ENCODE measurements at places on chromosomes 4 and X.

DNA sequence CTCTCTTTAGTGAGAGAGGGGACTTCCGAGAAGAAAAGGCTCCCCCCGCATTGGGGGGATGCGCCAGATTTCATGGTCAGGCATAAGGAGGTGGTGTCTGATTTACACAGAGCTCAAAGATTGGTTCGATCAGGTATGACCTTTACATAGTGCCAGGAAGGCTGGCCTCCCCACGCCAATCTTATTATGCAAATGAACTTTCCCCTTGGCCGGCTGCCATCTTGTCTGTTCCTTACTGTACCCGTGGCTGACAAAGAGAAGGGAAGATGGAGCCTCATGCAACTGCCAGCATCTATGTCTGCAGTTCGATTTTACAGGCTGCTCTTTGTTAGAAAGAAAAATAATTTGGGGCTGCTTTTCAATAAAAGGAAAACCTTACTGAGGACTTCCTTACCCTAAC lies 197.2 kb downstream of the GPM6A start:
- no peak for DNase-seq

- no peak for DNase-seq
Observed at GRCh38 chrX:2897311-2897689, 31.8 kb downstream of the ARSD start.

GRCh38 chrX:47612418-47612817 lies 7.2 kb downstream of the SYN1 start:
- no peak for DNase-seq

DNA sequence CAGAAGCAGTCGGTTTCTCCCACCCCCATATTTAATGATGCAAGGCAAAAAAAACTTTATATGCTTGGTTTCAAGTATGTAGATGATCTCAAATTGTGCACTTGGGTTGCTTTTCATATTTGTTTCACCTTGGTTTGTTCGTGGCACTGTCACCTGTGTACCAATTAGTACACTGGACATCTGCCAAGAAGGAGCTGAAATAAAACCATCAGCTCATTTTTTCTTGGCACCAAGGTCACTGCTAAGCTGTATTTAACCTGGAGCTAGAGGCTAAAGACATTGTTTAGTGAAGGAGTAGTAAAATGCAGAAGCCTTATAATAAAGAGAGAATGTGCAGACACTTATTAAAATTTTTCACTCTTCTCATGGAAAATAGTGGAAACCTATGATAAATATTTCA lies 430.8 kb downstream of the ARHGAP24 start:
- no peak for DNase-seq

GRCh38 chrX:78182881-78183280 lies 43.4 kb upstream of the TAF9B start:
- DNase-seq, result no peak

GRCh38 chrX:72351606-72352334 lies 46.1 kb upstream of the CITED1 start:
- DNase-seq, result no peak
